ENCODE measurements at places on chromosomes 7 and 10. TPM values are rescaled to one million over a fixed set of nuclear protein-coding genes. Genes with fewer than 3 reads are reported as not detected.
A peak's percentile ranks its signal among the peaks of the same experiment; 100 is the strongest.

GRCh38 chr7:51077316-51077986 lies 239.2 kb downstream of the COBL start:
- no peak overlapping the region for H3K4me3 ChIP-seq
- no peaks in the 10 kb centered on the region for H3K4me1 ChIP-seq
- no peaks in the 10 kb centered on the region for H3K36me3 ChIP-seq
- no peak overlapping the region for H3K27ac ChIP-seq
- DNase-seq: no peak

GRCh38 chr7:2440608-2441245 lies 35.5 kb downstream of the GRIFIN start:
- no peaks in the 10 kb centered on the region for H3K27me3 ChIP-seq
- no peaks in the 10 kb centered on the region for H3K36me3 ChIP-seq
- no peak for DNase-seq
- no peak overlapping the region for H3K27ac ChIP-seq
- no peaks in the 10 kb centered on the region for H3K4me1 ChIP-seq
- no peak overlapping the region for H3K4me3 ChIP-seq

DNA sequence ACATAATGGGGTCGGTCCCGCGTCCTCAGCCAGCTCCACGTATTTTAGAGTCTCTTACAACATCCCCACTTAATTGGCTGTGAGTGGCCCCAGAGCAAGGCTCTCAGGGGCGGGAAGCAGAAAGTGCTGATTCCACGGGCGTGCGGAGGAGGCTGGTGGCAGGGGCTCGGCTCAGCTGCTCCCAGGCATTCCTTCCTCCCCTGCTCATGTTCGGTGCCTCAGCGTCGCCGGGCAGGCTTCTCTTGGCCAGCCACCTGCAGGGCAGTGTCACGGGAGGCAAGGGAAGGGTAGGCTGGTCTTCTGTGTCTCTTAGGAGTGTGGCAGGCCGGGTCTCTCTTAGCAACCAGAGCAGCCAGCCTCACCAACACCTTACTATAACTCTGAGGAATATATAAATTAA lies 33.8 kb downstream of the IL15RA start:
- DNase-seq: no peak
- no peak overlapping the region for H3K27ac ChIP-seq
- H3K36me3 ChIP-seq: peaks cover 4% of the 10 kb centered on the region
- peaks cover 21% of the 10 kb centered on the region for H3K4me1 ChIP-seq

GRCh38 chr10:59537501-59537900 lies 172.1 kb downstream of the SLC16A9 start:
- no peak overlapping the region for H3K4me3 ChIP-seq
- H3K36me3 ChIP-seq: no peaks in the 10 kb centered on the region
- no peaks in the 10 kb centered on the region for H3K4me1 ChIP-seq
- no peak for DNase-seq
- no peak overlapping the region for H3K27ac ChIP-seq
- no peaks in the 10 kb centered on the region for H3K27me3 ChIP-seq

DNA sequence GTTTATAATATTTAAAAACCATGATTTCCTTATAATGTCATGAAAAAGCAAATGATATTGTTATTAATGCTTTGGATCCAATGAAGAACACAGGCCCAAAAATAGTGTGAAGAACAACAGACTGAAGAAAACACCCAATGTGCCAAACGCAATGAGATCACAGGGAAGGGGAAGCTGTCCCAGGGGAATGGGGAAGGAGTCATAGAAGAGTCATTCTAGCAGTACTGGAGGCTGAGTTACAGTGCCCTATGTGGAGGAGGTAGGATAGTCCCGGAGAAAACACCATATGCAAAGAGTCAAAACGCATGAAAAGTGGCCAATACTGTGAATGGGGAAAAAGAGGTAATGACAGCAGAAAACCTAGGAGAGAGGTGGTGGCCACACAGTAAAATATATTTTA lies 50.9 kb downstream of the TPK1 start:
- H3K27me3 ChIP-seq: no peaks in the 10 kb centered on the region
- DNase-seq: no peak
- H3K36me3 ChIP-seq: no peaks in the 10 kb centered on the region

GRCh38 chr7:98284335-98285036 lies 3.0 kb downstream of the BRI3 start:
- H3K27me3 ChIP-seq: no peaks in the 10 kb centered on the region
- no peak overlapping the region for H3K4me3 ChIP-seq
- H3K4me1 ChIP-seq: peaks cover 9% of the 10 kb centered on the region

DNA sequence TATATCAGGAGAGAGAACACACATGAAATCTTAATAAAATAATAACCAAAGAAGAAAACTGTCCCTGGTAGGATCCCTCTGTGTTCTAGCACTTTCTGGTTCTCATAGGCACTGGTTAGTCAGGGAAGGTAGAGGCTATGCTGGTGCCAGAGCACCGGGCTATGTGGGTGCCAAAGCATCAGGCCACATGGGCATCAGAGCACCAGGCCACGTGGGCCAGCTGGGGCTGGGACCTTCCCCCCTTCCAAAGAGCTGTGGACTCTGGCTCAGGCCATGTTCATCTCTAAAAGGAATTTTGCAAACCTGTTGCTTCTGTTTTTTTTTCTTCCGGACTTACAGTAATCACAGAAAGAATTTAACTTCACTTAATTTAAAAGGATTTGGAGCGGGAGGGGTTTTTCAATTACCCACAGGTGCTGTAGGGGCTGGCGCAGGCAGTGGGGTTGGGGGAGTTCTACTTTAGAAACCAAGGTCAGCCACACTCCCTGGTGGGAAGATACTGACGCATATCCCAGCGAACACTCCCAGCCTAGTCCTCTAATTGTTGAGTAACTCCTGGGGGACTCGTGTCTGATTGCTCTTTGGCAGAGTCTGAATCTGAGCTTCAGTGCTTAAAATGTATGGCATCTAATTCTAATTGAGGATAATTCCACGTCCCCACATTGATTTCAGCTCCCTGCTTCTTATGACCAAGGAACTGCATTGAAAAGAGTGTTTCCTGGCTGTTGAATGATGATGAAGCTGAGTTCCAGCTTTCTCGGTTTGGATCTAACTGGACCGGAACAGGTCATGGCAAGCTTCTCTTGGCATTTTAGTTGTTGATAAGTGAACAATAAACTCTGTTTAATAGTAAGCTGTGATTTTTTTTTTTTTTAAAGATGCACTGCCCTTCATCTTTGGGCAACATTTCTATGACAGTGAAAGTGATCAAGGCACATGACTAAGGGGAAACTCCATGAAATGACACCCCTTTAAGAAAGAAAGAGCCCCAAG lies 110.7 kb upstream of the FZD8 start:
- H3K4me3 ChIP-seq: no peak overlapping the region
- H3K36me3 ChIP-seq: no peaks in the 10 kb centered on the region
- no peak for DNase-seq
- no peaks in the 10 kb centered on the region for H3K27me3 ChIP-seq

GRCh38 chr10:122859527-122859926 lies 13.9 kb upstream of the CUZD1 start:
- peaks cover 6% of the 10 kb centered on the region for H3K4me1 ChIP-seq
- no peaks in the 10 kb centered on the region for H3K27me3 ChIP-seq
- no peak overlapping the region for H3K27ac ChIP-seq

GRCh38 chr7:51827631-51828030 lies 511.0 kb upstream of the COBL start:
- H3K27ac ChIP-seq: no peak overlapping the region
- DNase-seq: no peak
- H3K36me3 ChIP-seq: no peaks in the 10 kb centered on the region

DNA sequence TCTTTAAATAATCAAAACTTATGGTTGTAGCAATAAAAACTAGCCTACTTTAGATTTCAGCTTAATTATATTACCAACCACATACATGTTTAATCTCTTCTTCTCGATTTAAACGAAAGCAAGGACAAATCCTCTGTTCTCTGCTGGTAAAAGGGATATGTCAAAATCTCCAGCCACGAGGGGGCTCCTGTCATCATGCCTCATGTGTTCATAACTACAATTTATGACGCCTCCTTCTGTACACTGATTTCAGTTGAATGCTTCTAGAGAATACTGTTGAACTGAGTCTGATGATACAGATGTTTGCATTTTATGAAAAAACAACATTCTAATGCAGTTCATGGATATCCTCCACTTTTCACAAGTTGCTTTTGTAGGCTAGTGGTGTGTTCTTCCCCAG lies 220.0 kb upstream of the DPP6 start:
- H3K27me3 ChIP-seq: peaks cover 9% of the 10 kb centered on the region
- H3K4me1 ChIP-seq: no peaks in the 10 kb centered on the region

GRCh38 chr10:114294549-114294948 lies 55.5 kb downstream of the VWA2 start:
- H3K27me3 ChIP-seq: no peaks in the 10 kb centered on the region
- no peaks in the 10 kb centered on the region for H3K36me3 ChIP-seq
- H3K4me1 ChIP-seq: no peaks in the 10 kb centered on the region
- no peak overlapping the region for H3K27ac ChIP-seq
- no peak overlapping the region for H3K4me3 ChIP-seq

DNA sequence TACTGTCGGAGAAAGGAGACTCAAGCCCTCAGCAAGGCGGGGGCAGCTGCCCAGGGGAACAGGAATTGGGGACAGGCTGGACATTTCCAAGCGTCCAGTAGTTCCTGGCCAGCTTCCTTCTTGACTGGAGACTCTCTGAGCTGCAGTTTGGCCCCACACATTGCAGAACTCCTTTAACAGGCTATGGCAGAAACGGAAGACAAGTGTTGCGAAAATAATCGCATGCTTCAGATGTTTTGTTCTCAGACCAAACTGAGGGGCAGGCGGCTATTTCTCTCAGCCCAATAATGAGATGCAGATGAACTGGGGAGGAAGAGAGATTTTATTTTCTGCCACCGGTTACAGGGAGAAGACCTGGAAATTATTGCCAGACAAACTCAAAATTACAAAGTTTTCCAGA lies 88.0 kb upstream of the PFKP start:
- no peaks in the 10 kb centered on the region for H3K36me3 ChIP-seq
- H3K27ac ChIP-seq: no peak overlapping the region
- DNase-seq: no peak
- H3K4me3 ChIP-seq: no peak overlapping the region
- H3K4me1 ChIP-seq: 0 out of 3 replicates have a peak, but pooled peaks cover 2% of the 10 kb centered on the region

GRCh38 chr10:63573068-63573697 lies 52.0 kb downstream of the REEP3 start:
- DNase-seq: no peak
- peaks cover 6% of the 10 kb centered on the region for H3K36me3 ChIP-seq
- H3K27ac ChIP-seq: no peak overlapping the region
- no peak overlapping the region for H3K4me3 ChIP-seq
- H3K4me1 ChIP-seq: no peaks in the 10 kb centered on the region

- H3K36me3 ChIP-seq: no peaks in the 10 kb centered on the region
- H3K27me3 ChIP-seq: no peaks in the 10 kb centered on the region
- DNase-seq: peak; percentile 46
- H3K27ac ChIP-seq: no peak overlapping the region
Observed at GRCh38 chr10:96017191-96017687, 26.1 kb upstream of the CCNJ start.

- H3K36me3 ChIP-seq: no peaks in the 10 kb centered on the region
- DNase-seq: no peak
- no peaks in the 10 kb centered on the region for H3K4me1 ChIP-seq
- no peak overlapping the region for H3K27ac ChIP-seq
Observed at GRCh38 chr10:84406561-84406960, 78.2 kb downstream of the CCSER2 start.

GRCh38 chr7:110767550-110768110 lies 323.3 kb upstream of the LRRN3 start:
- no peak overlapping the region for H3K27ac ChIP-seq
- no peaks in the 10 kb centered on the region for H3K27me3 ChIP-seq
- H3K4me3 ChIP-seq: no peak overlapping the region
- H3K4me1 ChIP-seq: no peaks in the 10 kb centered on the region
- H3K36me3 ChIP-seq: no peaks in the 10 kb centered on the region

- no peaks in the 10 kb centered on the region for H3K36me3 ChIP-seq
- H3K4me3 ChIP-seq: no peak overlapping the region
- H3K27ac ChIP-seq: no peak overlapping the region
- peaks cover 3% of the 10 kb centered on the region for H3K27me3 ChIP-seq
- no peaks in the 10 kb centered on the region for H3K4me1 ChIP-seq
- no peak for DNase-seq
Observed at GRCh38 chr10:27680691-27681605, 64.7 kb downstream of the MKX start.

Gene LRIT1
- total RNA-seq: not detected

Gene CADPS2
- 0.18 TPM for total RNA-seq

Gene LRRTM3
- not detected for total RNA-seq

Gene PPP1R3A
- total RNA-seq: 0.07 TPM

Gene IKZF1
- 85.3 TPM for total RNA-seq

Gene SLIT1
- 0.09 TPM for total RNA-seq

Measured in K562 (cell line).